RPMI7951 (cell line): ENCODE measurements at places on chromosomes 6 and 20.

DNA sequence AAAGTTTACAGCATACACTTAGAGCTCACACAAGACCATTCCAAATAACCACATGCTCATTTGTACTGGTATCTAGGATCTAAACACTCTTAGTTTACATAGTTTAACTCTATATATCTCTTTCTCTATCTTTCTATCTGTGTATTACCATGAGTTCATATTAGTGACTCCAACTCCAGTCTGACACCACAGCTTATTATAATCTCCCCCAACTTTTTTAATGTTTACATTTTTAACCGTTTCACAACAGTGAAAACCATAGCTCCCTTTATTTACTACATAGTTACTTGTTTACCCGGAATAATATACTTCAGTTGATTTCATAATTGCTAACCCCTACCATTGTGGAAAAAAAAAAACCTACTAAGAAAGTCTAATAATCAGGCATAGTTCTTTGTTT is 362.4 kb upstream of the RGS17 start:
- DNase-seq: no peak

- DNase-seq: no peak
Measured at GRCh38 chr6:23224540-23224939, 655.2 kb downstream of the HDGFL1 start.

DNA sequence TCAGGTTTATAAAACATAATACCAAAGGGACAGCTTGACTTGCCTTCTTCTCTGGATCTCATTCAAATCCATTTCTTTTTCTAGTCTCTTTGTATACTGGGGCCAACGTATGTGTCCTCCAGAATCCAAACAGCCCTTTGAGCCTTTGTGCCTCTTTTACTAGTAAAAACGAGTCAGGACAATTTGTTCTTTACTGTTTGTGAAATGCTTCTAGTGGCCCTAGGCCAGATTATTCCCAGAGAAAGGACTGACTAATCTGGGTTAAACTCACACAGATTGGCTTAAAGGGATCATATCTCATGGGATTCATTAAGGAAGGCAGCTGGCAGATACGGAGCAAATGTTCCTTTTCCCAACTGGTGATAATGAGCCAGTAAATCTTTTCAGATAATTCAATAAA is 32.1 kb upstream of the MANEA start:
- no peak for DNase-seq

GRCh38 chr6:166530211-166531095 is 56.0 kb downstream of the RAMACL start:
- no peak for DNase-seq

GRCh38 chr6:125173341-125174095 is 19.9 kb downstream of the TPD52L1 start:
- no peak for DNase-seq

DNA sequence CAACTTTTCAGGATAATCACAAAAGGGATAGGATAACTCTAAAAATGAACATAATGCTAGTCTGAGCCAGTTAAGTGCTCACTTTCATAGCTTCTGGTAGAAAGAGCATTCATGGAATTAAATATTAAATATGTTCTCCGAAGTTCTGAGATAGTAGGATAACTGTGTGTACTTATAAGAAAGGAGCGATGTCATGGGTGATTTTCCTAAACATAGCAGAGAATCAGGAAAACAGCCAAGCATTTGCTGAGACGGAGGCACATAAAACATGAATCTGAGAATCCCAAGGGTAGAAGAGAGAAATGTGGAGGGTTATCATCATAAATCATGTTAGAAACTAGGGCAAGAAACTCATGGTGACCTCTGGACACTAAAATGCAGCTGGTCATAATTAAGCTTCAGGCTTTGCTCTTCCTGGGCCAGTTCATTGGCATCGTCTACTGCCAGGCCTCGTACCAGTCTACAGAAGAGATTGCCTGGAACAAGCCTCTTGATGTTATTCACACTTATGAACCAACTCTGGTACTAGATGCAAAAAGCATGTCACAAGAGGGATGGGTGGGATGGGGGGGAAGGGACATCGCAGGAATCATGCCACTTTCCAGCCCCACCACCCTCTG is 436.6 kb downstream of the PRKN start:
- DNase-seq: no peak

- DNase-seq: peak; percentile 37
Measured at GRCh38 chr6:107264357-107264840, 149.1 kb upstream of the BEND3 start.

DNA sequence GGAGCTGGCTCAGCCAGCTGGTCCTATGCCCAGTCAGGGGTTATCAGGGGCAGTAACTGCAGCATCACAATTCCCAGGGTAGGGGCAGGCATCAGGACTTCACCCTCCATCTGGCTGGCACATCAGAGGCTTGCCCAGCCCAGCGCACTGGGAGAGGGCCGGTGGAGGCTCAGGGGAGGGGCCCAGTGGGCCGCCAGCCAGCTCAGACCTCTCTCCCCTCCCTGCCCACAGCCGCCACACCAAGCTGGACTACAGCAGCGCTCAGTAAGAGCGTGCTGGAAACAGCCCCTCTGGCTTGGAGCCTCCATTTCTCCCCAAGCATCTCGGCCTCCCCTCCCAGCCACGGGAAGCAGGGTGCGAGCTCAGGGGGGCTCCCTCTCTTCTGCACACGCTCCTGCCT is 22.0 kb downstream of the ADA start:
- no peak for DNase-seq

GRCh38 chr20:37816003-37816402 is 86.9 kb upstream of the VSTM2L start:
- DNase-seq: no peak

- no peak for DNase-seq
Measured at GRCh38 chr6:42182101-42182500, 8.9 kb downstream of the GUCA1A start.

- no peak for DNase-seq
Measured at GRCh38 chr20:41497186-41497895, 120.8 kb downstream of the CHD6 start.

GRCh38 chr20:9035126-9035525 is 33.8 kb upstream of the PLCB4 start:
- DNase-seq: peak; percentile 97

GRCh38 chr6:28371706-28372451 is 22.1 kb downstream of the ZKSCAN3 start:
- DNase-seq: no peak

- DNase-seq: peak; percentile 78
Measured at GRCh38 chr6:147201885-147202515, 2.2 kb upstream of the STXBP5 start.

DNA sequence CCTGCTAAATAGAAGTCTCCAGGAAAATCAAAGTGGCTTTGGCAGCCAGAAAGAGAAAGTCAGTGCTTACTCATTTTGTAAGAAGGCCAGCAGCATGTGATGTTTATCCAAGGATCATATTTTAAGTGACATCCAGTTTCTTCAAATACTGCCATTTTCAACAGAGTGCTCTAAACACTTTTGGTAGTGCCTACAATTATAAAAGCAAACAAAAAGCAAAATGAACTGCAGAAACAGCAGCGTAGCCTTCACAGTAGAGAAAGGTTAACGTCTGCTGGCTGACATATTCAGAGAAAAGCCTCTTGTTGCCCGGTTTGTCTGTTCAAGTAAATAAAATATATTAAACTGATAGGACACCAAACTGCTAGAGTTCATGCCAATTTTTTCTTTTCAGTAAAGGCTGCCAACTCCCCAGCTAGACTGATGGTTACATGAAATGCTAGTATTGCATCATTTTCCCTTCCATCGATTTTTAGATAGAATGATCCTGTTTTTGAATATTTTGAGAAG is 705.7 kb upstream of the SLC35B3 start:
- peak; percentile 58 for DNase-seq

GRCh38 chr6:161024364-161024920 is 32.9 kb downstream of the MAP3K4 start:
- DNase-seq: no peak

DNA sequence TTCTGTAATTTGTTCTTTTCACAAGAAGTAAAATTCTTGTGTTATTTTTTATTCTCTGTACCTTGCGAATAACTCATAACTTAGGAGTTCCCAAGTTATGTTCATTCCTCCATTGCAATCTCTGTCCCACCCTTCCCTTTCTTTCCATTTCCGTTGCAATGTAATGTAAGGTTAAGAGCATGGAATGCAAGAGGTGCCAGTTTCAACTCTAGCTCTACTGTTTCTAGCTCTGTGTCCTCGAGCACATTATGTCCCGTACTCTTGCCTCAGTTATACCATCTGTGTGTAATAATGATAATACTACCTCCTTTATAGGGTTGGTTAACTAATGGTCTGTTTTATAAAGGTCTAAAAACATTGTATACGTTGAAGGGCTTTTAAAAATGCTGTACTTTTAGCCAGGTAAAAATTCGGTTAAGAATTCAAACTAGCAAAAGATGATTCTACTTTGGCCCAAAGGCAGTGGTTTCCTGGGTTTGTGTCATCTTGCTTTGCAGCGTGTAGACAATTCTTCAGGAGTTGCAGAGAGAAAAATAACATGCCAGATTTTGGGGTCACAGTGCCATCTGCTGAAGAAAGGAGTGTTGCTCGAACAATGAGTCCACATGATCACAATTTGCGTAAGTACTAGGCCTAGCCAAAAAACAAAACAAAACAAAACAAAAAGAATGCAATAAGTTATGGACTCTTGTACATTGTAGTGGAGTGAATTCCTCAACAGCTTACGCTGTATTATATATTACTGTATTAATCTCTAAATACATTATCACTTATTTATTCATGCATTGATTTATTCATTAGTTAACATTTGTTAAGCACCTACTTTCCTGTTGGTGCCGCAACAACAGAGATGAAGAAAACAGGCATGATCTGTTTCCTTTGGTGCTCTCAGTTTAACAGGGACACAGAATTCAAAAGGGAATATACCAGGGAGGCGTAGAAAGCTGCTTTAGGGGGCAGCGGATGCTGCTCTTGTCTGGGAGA is 10.0 kb upstream of the PFDN4 start:
- DNase-seq: peak; percentile 77

DNA sequence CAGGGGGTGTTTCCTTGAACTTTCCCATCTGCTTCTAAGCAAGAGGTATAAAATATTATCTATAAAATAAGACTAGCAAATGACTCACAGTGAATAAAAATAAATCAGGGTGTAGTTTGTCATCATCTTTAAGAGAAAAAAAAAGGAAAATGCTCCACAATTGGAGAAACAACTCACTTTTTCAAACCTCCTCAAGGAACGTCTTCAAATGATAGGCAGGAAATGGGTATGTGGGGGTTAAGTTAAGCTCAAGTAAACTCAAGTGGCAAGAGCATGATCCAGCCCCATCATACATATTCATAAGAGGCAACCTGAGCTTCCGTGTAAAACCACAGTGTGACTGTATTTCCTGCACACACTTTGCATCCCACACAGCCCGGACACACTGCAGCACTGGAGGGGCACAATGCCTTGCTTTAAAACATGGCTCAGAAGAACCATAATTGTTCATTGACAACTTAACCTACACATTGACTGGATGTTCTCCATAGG is 58.5 kb upstream of the CEP85L start:
- peak; percentile 89 for DNase-seq

DNA sequence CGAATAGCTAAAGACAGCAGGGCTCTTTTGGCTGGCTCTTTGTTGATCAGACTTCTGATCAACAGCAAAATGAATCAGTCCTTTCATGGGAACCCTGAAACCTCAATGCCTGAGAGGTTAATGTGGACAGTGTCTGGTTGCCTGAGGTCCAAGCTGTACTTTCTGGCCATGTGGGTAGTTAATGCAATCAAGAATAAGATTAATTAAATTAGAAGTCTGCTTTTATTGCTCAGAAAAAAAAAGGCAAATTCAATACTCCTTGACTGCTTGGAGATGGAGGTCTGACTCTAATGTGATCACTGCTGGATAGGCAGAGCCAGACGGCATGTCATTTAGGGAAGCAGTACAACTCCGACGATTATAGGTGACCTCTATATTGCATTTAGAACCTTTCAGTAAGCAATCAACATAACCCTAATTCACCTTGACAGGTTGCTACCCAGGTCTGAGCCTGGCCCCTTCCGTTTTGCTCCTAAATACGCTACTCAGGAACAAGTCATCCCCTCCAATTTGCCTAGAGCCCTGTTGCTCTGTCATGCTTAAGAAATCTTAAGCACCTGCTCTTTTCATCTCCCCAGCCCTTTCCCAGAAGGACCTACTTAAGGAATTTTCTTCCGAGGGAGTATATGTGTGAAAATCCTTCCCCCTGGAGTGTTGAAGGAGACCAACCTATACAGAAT is 370.0 kb upstream of the SPTLC3 start:
- no peak for DNase-seq

DNA sequence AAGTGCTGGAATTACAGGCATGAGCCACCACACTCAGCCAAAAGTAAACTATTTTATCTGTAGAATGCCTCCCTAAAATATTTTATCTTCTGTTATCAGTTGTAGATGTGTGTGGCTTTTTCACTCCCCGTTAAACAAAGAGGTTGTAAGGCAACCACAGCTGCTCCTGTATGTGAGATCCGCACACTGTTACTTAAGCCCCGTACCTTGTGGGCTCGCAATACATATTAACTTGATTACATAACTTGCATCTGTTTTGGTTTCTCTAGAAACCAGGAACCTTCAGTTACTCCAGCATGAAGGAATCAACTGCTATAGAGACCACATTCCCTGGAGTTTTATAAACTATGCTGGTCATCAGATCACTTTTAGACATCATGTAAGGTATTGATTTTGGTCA is 420.1 kb upstream of the SLC35B3 start:
- no peak for DNase-seq

DNA sequence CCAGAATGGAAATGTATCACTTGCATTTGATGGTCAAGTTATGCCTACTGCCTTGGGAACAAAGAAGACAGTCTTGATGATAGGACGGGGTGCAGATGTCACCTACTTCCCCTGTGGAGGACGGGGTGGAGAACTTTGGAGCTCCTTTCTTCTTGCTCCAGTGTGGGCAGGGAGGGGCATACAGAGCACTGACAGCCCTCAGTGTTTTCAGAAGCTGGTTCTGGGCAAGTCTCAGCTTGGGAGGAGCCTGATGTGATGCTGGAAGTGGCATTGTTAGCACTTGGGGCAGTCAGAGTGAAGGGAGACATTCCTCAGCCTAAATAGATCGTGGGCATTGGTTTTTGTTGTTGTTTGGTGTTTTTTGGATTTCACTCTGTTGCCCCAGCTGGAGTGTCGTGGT is 59.7 kb downstream of the SYNJ2 start:
- DNase-seq: no peak

- no peak for DNase-seq
Measured at GRCh38 chr20:57532104-57532503, 7.2 kb upstream of the CTCFL start.

DNA sequence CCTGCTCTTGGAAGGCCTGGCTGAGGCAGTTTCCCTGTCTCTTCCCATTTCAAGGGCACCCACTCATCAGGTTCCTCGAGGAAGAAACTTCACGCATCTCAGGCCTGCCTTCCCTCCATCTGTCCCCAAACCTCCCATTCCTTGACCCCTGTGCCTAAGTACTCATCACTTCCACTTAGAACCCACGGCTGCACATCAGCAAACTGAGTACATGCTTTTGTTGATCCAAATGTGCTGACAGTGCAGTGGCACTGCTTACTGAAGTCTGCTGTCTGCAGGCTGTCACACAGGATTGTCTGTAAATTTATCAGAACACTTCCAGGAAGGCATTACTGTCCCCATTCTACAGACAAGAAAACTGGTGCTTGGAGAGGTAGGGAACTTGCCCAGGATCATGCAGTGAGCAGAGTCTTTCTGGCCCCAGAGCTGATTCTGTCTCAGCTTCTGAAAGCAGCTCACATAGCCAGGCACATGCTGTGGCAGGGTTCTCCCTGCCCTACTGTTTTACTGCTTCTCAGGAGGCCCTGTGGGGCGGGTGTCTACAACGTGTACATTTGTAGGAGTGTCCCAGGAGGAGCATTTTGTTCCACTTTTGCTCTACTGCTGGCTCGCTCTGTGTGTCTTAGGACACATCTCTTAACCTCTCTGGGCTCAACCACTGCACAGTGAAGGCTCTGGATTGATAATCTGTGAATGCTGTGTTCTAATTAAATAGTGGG is 64.2 kb upstream of the XRN2 start:
- DNase-seq: no peak

GRCh38 chr6:14925025-14925698 is 320.7 kb upstream of the JARID2 start:
- no peak for DNase-seq
